ENCODE measurements at places on chromosomes 13 and 19. TPM values are rescaled to one million over a fixed set of nuclear protein-coding genes. Genes with fewer than 3 reads are reported as not detected.

GRCh38 chr13:106052200-106052767 lies 483.2 kb downstream of the EFNB2 start:
- no peak for DNase-seq

DNA sequence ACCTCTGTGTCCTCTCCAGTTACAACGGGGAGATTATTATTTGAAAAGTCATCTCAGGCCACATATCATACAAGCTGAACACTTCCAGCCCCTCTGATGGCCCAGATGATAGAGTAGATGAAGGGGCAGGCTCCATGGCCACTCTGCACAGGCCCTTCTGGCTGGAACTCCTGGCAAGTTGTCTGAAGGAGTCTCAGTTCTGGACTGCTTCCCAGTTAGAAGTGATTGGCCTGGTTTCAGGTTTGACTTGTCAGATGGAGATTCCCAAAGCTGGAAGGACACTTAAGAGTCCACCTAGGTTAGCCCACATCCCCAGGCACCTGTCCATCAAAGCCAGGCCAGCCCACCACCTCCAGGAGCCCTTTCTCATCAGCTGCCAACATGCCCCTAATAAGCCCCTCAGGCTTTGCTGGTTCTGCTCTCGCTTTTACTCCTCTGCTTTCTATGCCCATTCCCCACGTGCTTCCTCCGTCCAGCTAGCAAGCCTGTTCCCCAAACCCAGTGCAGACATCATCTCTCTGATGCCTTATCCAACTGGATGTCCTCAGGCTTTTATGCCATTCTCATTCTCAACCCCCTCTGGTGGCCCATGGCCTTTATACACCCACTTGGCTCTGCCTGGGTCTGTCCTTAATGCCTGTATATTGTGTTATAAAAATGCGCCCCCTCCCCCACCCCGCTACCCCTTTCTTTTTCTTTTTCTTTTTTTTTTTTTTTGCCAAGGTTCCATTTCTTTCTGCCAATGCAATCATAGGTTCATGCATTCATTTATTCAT lies 56.5 kb downstream of the HSPH1 start:
- DNase-seq, result no peak

GRCh38 chr19:56191115-56191514 lies 6.5 kb downstream of the ZSCAN5B start:
- no peak for DNase-seq

- DNase-seq, result peak; percentile 77
These were observed 8.3 kb upstream of the CDC42EP5 start for GRCh38 chr19:54481326-54481930.

DNA sequence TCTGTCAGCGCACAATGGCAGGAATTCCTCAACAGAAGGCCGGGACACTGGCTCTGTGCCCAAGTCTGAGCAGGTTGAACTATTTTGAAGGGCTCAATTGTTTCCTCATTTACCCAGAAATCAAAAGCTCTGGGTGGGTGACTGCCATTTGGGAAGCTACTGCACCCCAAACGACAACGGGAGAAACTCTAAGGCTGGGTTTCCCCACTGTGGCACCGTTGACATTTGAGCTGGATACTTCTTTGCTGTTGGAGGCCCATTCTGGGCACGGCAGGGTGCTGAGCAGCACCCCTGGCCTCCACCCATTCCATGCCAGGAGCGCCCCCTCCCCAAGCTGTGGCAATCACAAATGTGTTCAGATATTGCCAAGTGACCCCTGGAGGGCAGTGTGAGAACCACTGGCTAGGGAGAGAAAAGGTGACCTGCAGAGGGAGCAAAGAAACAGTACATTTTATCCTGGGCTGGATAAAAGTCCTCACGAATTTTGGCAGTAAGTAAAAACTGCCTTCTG lies 62.5 kb downstream of the RFX2 start:
- peak; percentile 58 for DNase-seq

DNA sequence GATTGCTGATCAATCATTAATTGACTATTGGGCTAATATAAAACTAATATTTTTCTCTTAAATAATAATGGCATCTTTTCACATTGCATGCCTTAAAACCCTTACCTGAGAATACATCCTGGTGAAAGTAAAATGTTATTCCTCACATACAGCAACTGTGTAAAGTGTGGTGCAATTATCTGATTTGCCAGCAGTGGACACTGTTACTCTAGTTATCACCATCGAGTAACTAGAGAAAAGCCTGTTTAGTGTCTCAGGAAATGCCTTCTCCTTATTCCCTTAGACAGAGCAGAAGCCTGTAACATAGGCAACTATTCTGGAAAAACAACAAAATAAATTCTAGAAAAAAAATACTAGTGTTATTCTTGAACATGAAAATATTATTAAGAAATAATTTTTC lies 459.8 kb downstream of the FGF14 start:
- DNase-seq, result peak; percentile 19

- peak; percentile 97 for DNase-seq
These were observed 35.8 kb upstream of the MEDAG start for GRCh38 chr13:30870049-30870884.

DNA sequence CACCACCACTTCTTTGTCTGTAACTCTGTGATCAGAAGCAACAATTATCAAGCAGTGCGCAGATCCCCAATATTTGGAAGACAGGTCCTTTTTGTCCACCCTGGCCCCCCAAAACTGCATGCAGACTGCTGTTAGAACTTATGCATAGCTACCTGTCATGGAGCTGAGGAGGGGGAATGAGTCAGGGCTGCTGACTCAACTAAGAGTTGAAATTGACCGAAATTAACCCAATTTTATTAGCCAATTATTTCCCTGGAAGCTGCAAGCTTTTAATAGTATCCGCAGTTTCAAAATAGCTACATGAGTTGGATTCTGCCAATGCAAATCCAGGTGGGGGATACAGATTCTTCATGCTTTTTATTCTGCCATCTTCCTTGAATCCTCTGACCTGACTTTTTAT lies 14.0 kb upstream of the ZNF491 start:
- DNase-seq, result no peak

DNA sequence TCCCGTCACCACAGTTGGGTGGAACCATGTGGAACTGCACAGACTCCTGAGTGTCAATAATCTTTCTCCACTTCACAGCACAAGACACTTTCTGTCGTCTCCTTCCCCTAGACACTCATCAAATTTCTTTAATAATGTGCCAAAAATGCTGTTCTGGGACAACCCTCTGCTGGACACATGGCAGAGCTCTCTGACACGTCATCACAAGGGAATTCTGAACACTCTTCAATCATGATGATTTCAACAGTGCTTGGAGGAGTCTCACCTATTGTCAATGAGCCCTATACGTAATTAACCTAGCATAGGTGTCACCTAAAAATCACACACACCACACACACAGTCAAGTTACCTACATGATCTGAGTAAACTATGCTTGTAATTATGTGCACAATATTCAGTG lies 141.3 kb downstream of the STOML3 start:
- no peak for DNase-seq

DNA sequence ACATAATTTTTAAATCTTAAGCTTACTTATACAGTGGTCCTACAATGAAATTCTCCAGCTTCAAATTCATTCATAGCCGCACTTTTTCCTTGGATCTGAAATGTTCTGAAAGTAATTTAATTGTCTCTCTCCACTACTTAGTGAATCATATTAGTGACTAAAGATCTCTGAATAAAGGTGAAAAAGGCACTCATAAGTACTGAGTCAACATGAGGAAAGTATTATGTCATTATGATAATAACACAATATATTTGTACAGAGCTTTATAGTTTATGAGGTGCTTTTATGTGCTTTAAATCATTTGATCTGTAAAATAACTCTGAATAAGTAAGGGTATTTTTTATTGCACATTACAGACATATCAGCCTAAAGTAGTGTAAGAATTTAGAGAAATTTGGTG lies 628.2 kb upstream of the SLITRK5 start:
- no peak for DNase-seq

DNA sequence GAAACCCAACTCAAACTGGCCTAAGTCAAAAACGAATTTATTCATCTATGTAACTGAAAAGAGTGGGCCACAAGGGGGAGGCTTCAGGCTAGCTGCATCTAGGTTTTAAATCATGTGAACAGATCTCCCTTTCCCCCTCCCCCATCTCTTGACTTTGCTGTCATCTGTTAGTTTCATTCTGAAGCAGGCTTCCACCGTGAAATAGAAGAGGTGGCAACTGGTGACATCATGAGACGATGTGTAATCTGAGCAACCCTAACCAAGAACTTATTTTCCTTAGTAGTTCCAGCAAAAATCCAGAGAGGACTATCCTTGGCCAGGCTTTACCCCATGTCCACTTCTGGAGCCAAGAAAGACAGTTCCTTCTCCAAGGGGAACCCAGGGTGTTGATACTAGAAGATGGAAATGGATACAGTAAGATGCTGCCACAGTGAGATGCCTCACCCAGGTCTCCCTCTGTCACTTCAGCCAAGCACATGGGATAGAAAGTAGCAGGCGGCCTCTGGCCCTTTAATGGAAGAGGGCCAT lies 9.4 kb downstream of the SAMD4B start:
- DNase-seq, result no peak

DNA sequence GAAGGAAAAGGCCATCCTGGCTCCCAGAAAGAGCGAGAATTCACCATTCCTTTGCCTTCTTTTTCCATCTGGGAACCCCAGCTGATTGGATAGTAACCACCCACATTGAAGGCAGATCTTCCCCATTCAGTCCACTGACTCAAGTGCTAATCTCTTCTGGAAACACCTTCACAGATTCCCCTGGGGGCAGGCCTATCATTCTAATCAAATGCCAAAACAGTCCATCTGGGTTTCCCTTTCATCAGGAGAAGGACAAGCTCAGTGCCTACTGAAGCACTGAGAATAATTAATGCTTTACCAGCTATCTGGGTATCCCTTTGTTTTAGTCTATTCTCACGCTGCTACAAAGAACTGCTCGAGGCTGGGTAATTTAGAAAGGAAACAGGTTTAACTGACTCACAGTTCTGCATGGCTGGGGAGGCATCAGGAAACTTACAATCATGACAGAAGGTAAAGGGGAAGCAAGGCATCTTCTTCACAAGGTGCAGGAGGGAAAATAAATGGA lies 293.2 kb downstream of the ENOX1 start:
- no peak for DNase-seq

DNA sequence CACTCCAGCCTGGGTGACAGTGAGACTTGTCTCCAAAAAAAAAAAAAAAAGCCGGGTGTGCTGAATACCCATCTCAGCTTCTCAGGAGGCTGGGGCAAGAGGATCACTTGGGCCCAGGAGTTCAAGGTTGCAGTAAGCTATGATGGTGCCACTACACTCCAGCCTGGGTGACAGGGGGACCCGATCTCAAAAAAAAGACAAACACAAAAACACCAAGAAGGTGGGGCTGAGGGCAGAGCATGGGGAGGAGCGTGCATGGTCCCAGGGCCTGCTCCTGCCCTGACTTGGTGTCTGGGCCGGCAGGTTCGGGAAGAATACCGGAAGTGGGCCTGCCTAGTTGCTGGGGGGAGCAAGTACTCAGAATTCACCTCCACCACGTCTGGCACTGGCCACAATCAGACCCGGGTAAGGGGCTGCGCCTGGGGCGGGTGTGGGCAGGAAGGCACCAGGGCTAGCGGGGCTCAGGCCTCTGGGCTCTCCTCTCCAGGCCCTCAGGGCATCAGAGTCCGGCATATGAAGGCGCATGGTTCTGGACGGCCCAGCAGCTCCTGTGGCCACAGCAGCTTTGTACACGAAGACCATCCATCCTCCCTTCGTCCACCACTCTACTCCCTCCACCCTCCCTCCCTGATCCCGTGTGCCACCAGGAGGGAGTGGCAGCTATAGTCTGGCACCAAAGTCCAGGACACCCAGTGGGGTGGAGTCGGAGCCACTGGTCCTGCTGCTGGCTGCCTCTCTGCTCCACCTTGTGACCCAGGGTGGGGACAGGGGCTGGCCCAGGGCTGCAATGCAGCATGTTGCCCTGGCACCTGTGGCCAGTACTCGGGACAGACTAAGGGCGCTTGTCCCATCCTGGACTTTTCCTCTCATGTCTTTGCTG lies 11.3 kb downstream of the DDX39A start:
- no peak for DNase-seq

- DNase-seq, result peak; percentile 66
These were observed 2.7 kb upstream of the CNN1 start for GRCh38 chr19:11535792-11536595.

DNA sequence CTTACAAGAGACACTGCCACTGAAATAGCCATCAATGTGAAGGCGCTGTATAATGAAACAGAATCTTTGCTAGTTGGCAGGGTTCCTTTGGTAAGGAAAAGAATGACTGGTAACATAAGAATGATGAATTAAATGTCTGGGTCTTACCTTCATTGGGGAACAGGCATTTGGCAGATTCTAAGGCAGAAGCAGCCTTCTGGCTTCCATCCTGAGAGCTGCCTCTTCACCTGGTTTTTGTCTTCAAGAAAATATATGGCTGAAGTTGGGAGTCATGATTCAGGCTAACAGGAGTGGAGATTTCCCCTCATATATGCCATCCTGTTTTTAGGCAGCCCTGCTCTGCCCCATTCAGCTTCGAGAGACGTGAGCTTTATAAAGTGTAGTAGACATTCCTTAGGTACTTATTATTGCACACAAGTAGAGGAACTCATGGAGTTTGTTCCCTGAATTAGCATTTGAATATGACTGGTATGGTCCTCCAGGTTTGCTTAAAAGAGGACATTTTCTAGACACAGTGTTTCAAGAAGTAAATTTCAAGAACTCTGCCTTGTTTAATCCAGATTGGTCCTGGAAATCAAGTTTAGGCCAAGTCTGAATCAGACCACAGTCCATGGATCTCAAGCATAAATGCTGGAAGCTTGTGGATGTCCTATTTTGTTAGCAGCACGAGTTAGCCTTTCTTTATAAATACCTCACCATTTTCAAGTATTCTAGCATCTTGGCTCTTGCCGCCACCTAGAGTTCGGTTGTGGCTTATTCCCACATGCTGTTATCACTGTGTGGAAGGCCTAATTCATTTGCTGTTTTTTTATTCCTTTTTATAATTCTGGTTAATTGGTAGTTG lies 56.2 kb upstream of the AKAP11 start:
- DNase-seq, result peak; percentile 22

- DNase-seq, result no peak
These were observed 526.6 kb upstream of the KLHL1 start for GRCh38 chr13:70634893-70635292.

GRCh38 chr19:58372311-58373133 lies 8.3 kb downstream of the ZNF837 start:
- no peak for DNase-seq

DNA sequence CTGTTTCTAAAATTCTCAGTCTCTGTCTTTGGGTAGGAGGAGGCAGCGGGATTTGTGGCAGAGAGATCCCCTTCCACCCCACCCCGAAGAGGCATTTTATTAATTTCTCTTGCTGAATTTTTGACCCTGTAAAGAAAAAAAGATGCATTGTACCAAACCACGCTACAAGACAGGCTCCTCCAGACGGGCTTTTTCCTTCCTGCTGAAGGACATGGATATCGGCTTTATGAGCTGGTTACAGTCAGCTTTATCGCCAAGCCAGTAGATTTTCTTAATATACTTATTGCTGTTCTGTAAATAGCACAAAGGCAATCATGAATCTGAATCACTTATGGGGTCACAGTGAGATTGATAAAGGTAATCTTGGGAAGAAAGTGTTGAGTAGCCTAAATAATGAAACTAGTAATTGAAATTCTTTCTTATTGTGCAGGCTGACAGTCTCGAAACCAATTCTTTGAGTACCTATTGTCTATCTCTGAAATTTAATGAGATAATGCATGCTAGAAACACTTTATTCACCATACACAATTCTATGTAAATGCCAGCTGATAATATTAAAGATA lies 24.5 kb downstream of the MBNL2 start:
- DNase-seq, result no peak

SHKBP1 gene
- 26.6 TPM for total RNA-seq

PBX4 gene
- total RNA-seq, result 0.10 TPM

GFY gene
- not detected for total RNA-seq

CYP4F8 gene
- total RNA-seq, result not detected

ZNF560 gene
- 0.02 TPM for total RNA-seq

CLDN10 gene
- not detected for total RNA-seq

IFNL1 gene
- not detected for total RNA-seq

FCHO1 gene
- total RNA-seq, result 0.58 TPM

Data from H4 (cell line).